Myometrial cell (primary cell): ENCODE measurements at places on chromosomes 3 and 15. TPM values are rescaled to one million over a fixed set of nuclear protein-coding genes. Genes with fewer than 3 reads are reported as not detected.

TEX55 gene
- total RNA-seq: not detected in 2 replicates

GOLGA8S gene
- total RNA-seq: not detected in 2 replicates

CSK gene
- 22.2 and 26.6 TPM in 2 replicates for total RNA-seq

A4GNT gene
- not detected in 2 replicates for total RNA-seq

SEMA3F gene
- 5.2 and 7.8 TPM in 2 replicates for total RNA-seq

SLC28A1 gene
- not detected in 2 replicates for total RNA-seq

CISH gene
- total RNA-seq: 0.29 and 0.35 TPM in 2 replicates

TICRR gene
- 3.2 and 4.3 TPM in 2 replicates for total RNA-seq

UBA3 gene
- total RNA-seq: 50.5 and 77.8 TPM in 2 replicates

MORC1 gene
- total RNA-seq: not detected in 2 replicates

OR5K1 gene
- not detected in 2 replicates for total RNA-seq

MKRN3 gene
- not detected in 2 replicates for total RNA-seq

ITIH4 gene
- total RNA-seq: 0.29 TPM in 1 of 2 replicates, not detected in the other

CCR4 gene
- total RNA-seq: not detected in 2 replicates

FRMD5 gene
- total RNA-seq: 1.7 and 1.8 TPM in 2 replicates

SST gene
- total RNA-seq: not detected in 2 replicates

FETUB gene
- not detected in 2 replicates for total RNA-seq

LDHAL6B gene
- total RNA-seq: not detected in 2 replicates

KNG1 gene
- total RNA-seq: not detected in 2 replicates

NR2E3 gene
- total RNA-seq: 0.18 TPM in 1 of 2 replicates, not detected in the other

TRAT1 gene
- not detected in 2 replicates for total RNA-seq

AQP9 gene
- total RNA-seq: not detected in 2 replicates

HRG gene
- not detected in 2 replicates for total RNA-seq

PSTPIP1 gene
- 0.18 TPM in 1 of 2 replicates, not detected in the other for total RNA-seq

SLC51A gene
- total RNA-seq: not detected in 2 replicates

XCR1 gene
- total RNA-seq: not detected in 2 replicates

CPLX3 gene
- total RNA-seq: not detected in 2 replicates

TOPAZ1 gene
- not detected in 2 replicates for total RNA-seq

CLDN16 gene
- total RNA-seq: 0.35 and 1.2 TPM in 2 replicates

ITIH1 gene
- not detected in 2 replicates for total RNA-seq

PTPN23 gene
- 10.7 and 19.3 TPM in 2 replicates for total RNA-seq

TRIP4 gene
- total RNA-seq: 5.8 and 8.9 TPM in 2 replicates

PLA1A gene
- 0.18 TPM in 1 of 2 replicates, not detected in the other for total RNA-seq

TUSC2 gene
- 15.0 and 29.4 TPM in 2 replicates for total RNA-seq
